ENCODE measurements at places on chromosomes 6 and 20.

GRCh38 chr6:111763381-111763780 is 109.9 kb downstream of the FYN start:
- no peak for DNase-seq

GRCh38 chr20:51492167-51493092 is 50.1 kb downstream of the NFATC2 start:
- no peak for DNase-seq

- peak; percentile 72 for DNase-seq
These were observed 22.2 kb upstream of the TXLNB start for GRCh38 chr6:139313784-139314545.

DNA sequence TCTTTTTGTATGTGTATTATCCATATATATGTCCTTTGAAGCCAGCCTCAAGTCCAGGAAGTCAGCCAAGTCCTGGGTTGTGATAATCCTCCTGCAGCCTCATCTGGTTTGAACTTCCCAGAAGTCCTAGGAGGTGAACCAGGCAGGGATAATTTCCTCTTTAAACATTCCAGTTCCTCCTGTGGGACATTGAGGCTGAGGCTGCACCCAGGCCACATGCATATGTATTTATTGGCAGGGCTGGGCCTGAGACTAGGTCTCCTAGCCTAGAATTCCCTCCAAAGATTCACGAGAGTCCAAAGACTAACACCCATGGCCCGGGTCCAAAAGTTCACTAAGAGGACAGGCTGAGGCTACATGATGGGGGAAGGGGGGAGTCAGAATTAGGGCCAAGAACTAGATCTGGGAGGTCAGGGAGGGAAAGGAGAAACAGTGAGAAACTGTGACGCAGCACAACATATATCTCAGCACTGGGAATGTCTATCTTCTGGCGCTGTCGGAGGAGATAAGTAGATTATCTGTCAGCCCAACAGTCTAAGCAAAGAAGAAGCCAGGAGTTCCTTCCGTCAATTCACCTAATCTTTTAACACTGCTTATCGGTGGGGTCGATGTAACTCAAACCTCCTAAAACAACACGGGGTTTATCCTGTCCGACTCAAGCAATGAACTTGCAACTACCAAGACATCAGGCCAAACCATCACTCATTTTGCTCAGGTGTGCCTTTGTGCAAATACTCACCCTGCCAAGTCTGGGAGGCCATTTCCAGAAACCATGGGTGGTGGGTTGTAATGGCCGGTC is 43.3 kb downstream of the SNX5 start:
- DNase-seq = no peak

GRCh38 chr6:29749668-29750067 is 26.4 kb downstream of the HLA-F start:
- DNase-seq = no peak

GRCh38 chr20:675453-676314 is at the start of gene SCRT2:
Gene SCRT2 (minus strand): TSS chr20:675802. CDS start chr20:675601, 201 bp downstream.
- peak; percentile 95 for DNase-seq

GRCh38 chr6:4478098-4478497 is 298.1 kb upstream of the CDYL start:
- no peak for DNase-seq

DNA sequence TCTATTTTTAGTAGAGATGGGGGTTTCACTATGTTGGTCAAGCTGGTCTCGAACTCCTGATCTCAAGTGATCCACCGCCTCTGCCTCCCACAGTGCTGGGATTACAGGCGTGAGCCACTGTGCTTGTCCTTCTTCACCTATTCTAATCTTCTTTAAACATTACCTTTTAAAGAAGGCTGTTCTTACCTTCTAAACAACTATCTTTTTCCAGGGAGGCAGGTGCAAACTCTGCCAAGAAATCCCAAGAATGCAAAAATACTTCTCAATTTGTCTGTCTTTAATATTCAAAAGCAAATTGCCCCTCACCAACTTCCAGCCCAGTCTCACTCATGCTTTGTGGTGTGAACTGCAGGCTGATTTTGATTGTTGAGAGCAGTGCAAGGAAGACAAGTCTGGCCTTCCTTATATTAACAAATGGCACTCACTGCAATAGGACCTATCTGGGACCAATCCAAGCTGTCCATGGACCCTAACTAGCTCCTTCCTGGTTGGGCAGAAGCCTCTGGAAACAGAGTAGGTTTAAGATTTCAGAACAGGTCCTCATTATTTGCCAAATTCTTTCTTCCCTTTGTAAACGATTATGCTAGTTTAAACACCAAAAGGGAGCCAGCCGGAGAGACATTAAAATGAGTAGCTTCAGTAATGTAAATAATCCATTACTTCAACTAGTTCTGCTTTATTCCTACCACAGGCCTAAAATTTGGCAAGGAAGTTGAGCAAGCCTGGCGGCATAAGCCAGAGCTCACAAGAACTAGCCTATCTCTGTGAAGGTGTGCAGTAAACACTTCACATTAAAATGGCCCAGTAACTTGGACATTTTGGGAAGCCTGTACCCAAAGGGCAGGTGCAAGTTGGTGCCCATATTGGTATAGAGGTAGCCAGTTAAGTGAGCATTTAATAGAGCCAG is 1.6 kb downstream of the SCAND1 start:
- no peak for DNase-seq

GRCh38 chr20:53547664-53548239 is 45.9 kb downstream of the ZNF217 start:
- DNase-seq = peak; percentile 82

DNA sequence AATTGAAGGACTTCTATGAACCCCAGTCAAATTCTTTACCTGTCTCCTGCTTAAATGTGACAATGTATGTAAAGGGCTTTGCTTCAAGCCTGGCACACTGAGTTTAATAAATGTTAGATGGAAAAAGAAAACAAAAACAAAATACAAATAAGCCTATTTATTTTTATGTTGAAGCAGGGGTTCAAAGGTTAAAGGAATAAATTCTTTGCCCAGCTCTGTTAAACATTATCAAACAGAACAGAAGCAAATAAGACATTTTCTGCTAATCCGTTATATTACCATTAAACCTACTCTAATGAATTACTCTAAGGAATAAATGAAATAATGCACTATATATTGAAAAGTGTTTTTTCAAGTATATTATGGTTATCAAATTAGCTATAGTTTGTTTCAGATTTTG is 182.5 kb upstream of the CEP162 start:
- DNase-seq = no peak

- peak; percentile 92 for DNase-seq
These were observed 1.3 kb downstream of the TUBB start for GRCh38 chr6:30721198-30722024.

- DNase-seq = no peak
These were observed 18.7 kb upstream of the MC3R start for GRCh38 chr20:56229812-56230211.

- no peak for DNase-seq
These were observed 55.6 kb downstream of the FRK start for GRCh38 chr6:116004841-116005815.

- no peak for DNase-seq
These were observed 668.6 kb downstream of the UTRN start for GRCh38 chr6:144953552-144954240.

- DNase-seq = no peak
These were observed 627.4 kb upstream of the CITED2 start for GRCh38 chr6:140001821-140002341.

DNA sequence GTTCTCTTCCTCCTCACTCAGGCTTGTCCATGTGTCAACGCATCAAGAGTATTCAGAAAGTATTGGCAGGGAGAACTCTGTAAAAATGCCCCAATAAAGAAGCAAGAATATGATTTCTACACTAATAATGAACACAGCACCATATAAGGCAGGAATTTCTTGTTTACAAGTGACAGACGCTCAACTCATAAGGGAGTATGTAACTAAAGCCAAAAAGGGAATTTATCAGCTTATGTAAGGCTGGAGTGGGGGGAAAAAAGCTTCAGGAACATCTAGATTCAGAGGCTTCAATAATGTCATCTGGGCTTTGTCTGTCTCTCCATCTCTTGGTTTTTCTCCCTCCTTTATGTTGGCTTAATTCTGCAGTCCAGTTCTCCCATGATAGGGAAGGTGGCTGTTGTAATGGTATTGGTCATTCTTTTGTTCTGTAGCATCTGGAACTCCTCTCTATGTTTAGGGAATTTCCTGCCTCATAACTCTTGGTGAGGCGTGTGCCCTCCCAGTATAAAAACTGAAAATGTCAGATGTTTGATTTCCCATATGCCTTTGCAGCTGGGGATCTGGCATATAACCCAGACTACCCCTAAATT is 125.1 kb upstream of the COL21A1 start:
- no peak for DNase-seq

DNA sequence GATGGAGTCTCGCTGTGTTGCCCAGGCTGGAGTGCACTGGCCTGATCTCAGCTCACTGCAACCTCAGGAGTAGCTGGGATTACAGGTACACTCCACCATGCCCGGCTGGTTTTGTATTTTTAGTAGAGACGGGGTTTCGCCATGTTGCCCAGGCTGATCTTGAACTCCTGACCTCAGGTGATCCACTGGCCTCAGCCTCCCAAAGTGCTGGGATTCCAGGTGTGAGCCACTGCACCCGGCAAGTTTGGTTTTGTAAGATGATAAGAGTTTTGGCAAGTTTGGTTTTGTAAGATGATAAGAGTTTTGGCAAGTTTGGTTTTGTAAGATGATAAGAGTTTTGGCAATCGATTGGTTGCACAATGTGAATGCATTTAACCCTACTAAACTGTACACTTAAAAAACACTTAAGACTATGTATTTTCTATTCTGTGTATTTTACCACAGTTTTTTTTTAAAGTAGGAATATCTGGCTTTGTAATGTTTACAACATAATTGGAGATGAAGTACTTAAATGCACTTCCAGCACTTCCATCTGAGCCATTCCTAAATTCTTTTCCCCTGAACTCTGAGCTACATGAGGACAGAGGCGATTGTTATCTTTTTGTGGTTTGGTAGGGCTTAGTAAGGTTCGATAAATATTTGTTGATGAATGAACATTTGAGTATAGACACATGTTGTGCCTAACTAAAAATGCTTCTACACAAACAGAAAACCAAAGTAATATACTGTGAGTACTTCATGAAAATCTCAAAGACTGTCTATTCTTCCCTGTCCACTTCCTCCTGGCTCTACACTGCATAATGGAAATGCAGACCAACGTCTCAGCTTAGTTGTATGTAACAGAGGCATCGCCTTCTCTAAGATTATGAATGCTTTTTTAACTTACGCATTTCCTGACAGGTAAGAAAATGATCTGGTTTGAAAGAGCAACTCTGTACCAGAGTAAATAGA is 18.8 kb downstream of the SAMHD1 start:
- no peak for DNase-seq

DNA sequence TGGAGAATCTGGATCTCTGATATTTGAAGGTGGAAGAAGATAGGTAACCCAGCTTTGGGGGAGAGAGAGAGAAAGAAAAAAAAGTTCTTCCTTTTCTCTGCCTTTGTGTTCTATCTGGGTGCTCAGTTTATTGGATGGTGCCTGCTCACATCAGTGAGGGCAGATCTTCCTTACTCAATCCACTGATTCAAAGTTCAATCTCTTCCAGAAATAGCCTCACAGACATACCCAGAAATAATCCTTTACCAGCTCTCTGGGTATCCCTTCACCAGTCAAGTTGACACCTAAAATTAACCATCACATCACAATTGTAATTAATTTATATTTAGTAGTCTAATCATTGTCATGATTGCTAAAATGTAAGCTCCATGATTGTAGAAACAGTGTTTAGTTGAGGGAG is 189.1 kb downstream of the EPM2A start:
- DNase-seq = no peak

- DNase-seq = no peak
These were observed 29.9 kb downstream of the ID4 start for GRCh38 chr6:19866985-19867627.

DNA sequence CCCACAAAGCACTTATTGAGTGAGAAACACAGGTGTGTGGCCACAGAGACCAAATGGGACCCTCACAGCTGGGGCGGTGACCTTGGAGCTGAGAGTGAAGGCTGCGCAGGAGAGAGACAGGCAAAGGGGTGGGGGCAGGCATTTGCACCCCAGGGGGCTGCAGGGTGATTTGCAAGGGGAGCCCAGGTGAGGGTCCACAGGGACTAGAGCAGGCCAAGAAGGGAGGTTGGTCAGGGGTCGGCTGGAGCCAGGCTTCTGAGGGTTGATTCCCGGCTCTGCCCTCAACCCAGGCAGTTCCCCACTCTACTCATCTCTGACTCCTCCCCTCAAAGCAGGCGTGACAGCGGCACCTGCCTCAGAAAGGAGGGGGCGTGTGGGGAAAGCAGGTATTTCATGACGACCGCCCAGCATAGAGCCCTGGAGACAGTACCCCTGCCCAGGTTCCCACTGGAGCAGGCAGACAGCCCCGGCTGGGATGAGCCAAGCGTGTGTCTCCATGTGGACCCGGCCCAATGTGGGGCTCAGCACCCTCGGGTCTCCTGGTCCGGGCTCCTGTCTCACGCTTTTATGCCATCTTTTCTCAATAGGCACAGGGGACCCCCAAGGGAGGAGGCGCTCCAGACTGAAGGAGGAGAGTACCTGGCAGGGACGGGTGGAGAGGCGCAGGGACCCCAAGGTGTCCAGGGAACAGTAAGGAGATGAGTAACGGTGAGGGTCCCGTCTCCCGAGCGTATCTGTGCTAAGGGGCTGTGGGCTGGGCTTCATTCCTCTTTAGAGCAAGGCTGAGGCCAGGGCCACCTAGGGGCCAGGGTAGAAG is 3.1 kb upstream of the MRGBP start:
- DNase-seq = peak; percentile 65

Data from endodermal cell (in vitro differentiated cells).